DMS79 (cell line): ENCODE measurements at places on chromosomes 3 and 15.
A peak's percentile ranks its signal among the peaks of the same experiment; 100 is the strongest.

DNA sequence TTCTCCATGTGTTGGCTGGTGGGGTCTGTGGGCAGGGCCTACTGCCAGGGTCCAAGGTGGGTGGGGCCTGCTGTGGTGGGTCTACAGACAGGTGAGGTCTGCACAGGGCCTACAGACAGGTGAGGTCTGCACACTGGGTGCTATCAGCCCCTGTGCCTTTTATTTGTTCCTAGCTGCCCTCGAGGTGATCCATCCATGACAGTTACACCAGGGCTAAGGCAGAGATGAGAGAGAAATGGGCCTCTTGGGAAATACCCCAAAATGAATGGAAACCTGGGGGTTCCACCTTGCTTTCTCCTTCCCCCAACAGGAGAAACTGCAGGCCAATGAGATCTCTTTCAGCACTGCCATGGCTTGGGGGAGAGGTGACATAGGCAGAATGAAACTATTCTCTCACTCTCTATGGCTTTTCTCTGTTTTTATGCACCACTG, 36.4 kb downstream of the CFAP100 start:
- no peak for DNase-seq

- no peak for DNase-seq
Measured at GRCh38 chr3:149701206-149701976, 43.6 kb upstream of the WWTR1 start.

DNA sequence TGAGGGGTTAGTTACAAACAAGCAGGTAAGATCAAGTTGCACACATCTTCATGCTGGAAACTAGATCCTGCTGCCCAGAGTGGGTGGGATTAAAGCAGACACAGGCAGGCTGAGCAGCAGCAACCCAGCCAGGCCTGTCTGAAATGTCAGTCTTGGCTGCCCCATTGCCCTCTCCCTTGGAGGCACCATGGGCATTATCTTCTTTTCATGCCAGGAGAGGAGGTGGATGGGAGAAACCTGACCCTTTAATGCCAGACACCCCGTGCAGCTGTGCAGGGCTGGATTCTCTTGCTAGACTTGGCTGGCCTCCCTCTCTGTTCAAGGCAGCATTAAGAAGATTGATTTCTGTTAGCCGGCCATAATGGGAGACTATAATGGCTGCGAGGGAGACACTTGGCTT, 23.0 kb upstream of the EPHB1 start:
- no peak for DNase-seq

- no peak for DNase-seq
Measured at GRCh38 chr3:192727032-192727847, at the start of gene FGF12. Gene FGF12, minus strand, starts transcription at chr3:192727541.

DNA sequence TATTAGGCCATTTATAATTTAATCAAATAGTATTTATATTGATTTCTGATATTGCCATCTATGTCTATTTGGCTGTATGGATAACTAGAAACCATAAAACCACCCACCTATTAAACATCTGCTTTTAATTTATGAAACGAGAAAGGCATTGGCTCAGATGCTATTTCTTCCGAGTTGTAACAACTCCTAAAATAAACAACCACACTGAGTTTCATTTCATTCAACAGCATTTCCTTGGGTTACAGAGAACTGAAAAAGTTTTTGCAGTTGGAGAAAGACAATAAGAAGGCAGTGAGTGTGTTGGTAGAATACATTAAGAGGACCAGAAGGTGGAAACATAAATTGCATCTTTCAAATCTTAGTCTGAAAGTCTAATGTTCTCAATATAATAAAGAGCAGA, 79.1 kb downstream of the AQR start:
- no peak for DNase-seq

DNA sequence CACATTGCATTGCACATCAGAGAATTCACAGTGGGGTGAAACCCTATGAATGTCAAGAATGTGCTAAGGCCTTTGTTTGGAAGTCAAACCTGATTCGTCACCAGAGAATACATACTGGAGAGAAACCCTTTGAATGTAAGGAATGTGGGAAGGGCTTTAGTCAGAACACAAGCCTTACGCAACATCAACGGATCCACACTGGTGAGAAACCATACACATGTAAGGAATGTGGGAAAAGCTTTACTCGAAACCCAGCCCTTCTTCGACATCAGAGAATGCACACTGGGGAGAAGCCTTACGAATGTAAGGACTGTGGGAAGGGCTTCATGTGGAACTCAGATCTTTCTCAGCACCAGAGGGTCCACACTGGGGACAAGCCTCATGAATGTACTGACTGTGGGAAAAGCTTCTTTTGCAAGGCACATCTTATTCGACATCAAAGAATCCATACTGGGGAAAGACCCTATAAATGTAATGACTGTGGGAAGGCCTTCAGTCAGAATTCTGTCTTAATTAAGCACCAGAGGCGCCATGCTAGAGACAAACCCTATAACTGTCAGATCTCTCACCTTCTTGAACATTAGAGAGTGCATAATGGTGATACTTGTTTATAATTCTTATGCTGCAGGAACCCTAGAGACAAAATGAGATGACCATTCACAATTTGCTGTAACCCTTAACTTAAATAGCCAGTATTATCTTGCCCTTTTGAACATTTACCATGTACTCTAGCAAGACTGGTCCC, 9.0 kb downstream of the ZNF662 start:
- DNase-seq = no peak

- no peak for DNase-seq
Measured at GRCh38 chr3:151560738-151561137, 99.9 kb upstream of the IGSF10 start.

DNA sequence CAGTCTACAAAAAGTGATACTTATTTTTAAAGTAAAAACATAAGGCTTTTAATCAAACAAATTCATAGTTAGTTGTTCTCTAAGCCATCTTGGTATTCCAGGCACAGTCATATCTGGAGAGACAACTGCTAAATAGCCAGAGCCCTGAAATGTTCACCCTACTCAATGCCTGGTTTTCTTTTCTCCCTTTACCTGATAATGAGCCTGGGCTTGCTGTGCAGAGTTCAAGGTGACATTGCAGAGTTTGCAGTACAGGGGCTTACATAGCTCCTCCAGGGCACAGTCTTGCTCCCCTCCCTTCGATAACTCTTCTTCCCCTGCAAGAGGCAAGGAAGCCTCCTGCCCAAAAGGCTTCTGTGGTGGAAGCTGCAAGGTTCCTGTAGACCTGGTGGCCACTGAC, 4.3 kb downstream of the ZMAT3 start:
- DNase-seq = no peak

DNA sequence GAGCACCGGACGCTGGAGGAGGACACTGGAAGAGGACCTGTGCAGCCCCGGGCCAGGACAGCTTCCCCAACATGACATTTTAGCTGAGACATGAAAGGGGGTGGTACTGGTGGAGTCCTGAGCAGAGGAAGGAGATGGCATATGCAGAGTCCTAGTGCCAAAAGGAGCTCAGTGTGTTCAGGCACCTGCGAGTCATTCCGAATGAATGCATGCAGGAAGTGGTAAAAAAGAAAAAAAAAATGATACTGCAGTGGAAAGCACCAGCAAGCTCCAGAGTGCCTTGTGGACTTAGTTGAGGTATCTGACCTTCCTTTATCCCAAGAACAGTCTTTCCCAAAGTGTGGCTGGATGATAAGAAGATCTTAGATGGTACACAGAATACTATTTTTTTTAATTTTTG, 6.6 kb upstream of the ZNF148 start:
- no peak for DNase-seq

GRCh38 chr3:179082416-179082815, 10.8 kb upstream of the ZMAT3 start:
- DNase-seq = no peak

DNA sequence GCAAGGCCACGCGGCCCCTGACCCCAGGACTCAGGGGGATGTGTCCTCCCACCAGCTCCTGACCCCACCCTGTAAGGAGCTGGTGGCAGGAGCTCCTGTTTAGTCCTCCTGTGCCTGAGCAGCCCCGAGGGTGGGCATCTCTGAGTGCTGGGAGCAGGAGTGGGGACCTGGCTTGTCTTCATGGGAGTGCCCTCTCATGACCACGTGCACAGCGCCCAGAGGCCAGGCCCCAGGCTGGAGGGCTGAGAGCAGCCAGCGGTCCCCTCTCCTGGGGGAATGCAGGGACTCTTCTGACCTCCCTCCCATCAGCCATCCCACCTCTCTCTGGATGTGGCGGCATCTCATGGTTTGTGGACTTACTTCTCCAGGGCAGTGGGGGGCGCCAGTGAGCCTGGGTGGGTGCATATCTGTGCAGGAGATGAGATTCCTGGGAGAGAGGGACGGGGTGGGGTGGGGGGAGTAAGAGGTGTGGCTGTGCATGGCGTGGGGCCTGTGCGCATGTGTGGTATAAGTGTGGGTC, 205.6 kb downstream of the TBC1D2B start:
- no peak for DNase-seq

- DNase-seq = no peak
Measured at GRCh38 chr3:159174715-159175692, 373.1 kb downstream of the MFSD1 start.

DNA sequence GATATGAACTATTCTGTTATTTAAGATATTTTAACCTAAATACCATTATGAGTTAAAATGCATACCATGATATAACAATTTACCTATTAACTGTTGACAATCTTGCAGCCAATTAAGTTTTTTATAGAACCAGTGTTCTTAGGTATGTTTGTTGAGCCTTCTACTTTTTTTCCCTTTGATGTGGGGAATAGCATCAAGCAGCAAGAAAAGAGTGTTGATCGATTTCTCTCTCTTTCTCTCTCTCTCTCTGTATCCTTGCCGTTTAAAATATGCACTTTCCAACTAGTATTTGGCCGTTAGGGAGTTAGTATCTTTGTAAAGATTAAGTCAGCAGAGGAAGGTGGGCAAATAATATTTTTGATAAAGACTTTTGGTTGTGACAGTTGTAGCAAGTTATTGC, 5.9 kb downstream of the CHD2 start:
- no peak for DNase-seq

GRCh38 chr3:112335434-112335781, 2.5 kb downstream of the CD200 start:
- DNase-seq = no peak

DNA sequence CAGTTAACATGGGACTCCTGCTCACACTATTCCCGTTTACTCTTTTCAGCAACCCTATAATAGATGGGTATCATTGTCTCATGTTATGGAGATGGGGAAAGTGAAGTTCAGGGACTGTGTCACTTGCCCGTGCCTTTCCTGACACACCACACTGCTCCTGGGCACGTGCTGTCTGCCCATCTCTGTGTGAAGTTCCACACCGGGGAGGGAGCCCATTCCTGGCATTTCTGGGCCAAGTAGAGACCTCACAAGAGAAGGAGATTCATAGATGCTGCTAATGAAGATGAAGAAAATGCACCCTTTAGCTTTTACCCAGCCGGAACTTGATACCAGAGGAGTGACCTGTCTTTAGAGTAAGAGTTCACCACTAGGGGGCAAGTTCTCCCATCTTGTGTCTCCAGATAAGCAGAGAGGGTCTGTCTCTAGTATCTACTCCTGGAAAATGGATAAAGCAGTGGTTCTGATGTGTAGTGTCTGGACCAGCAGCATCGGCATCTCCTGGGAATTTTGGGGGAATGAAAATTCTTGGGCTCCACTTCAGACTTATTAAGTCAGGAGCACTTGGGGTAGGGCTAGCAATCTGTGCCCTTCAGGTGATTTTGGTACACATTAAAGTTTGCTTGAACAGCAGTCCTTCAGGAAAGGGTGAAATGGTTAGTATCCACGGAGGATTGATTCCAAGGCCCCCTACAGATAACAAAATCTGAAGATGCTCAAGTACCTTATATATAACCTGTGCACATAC, 2.0 kb upstream of the TOPBP1 start:
- DNase-seq = peak; percentile 42

GRCh38 chr3:48595526-48596121, 495 bp upstream of the COL7A1 start:
- DNase-seq = no peak

- DNase-seq = no peak
Measured at GRCh38 chr3:149639093-149639486, 18.7 kb downstream of the WWTR1 start.

DNA sequence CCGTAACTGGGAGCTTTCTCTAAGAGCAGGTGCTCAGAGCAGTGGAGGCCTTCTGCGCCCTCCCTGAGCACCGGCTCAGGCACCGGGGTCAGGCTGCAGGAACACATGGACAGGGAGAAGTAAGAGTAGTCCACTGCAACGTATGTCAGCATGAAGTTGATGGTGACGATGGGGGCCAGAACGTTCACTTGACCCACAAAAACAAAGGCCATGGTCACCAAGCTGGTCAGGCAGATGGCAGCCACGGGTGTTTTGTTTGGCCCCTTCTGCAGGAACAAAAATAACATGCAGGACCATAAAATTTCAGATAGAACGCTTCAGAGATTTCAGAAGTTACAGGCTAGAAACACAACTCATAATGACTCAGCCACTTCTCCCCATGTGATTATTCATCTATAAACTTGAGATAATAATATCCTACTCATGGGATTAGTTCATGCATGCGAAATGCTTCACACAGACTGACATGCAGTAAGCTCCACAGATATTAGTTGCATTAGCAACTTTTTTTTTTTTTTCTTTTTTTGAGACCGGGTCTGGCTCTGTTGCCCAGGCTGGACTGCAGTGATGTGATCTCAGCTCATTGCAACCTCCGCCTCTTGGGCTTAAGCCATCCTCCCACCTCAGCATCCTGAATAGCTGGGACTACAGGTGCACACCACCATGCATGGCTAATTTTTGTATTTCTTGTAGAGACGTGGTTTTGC, 52.2 kb upstream of the HEG1 start:
- peak; percentile 2 for DNase-seq

- DNase-seq = no peak
Measured at GRCh38 chr3:146577662-146578061, 27.5 kb downstream of the PLSCR5 start.

- no peak for DNase-seq
Measured at GRCh38 chr3:18246336-18247060, 178.6 kb downstream of the SATB1 start.

- no peak for DNase-seq
Measured at GRCh38 chr15:32802286-32802936, 84.6 kb downstream of the GREM1 start.
